ENCODE measurements at places on chromosomes 12 and 14.
A peak's percentile ranks its signal among the peaks of the same experiment; 100 is the strongest.

GRCh38 chr12:28132398-28132797 lies 57.9 kb upstream of the CCDC91 start:
- no peak for DNase-seq

DNA sequence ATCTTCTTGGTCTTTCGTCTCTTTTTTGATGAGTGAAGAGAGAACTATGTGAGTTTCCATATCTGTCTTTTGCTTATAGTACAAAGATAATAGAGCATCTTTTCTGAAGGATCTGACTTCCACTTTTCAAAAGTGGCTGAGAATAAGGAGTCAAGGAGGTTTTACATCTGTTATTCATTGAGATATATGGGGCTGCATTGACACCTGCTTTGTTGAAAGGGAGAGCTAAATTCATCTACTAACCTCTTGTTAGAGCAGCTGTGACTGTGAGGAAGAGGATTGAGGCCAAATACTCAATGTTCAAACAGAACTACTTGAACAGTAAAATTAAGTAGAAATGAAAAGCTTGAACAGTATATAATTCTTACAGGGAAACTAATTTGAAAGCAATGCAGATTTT lies 130.2 kb upstream of the ATP2B1 start:
- DNase-seq = no peak

- no peak for DNase-seq
Measured at GRCh38 chr14:103545219-103545914, 16.4 kb downstream of the TRMT61A start.

- no peak for DNase-seq
Measured at GRCh38 chr14:45467023-45467422, 214.0 kb upstream of the MIS18BP1 start.

GRCh38 chr14:91027561-91027960 lies 32.9 kb downstream of the RPS6KA5 start:
- no peak for DNase-seq

- no peak for DNase-seq
Measured at GRCh38 chr14:102973706-102974285, 51.3 kb downstream of the AMN start.

DNA sequence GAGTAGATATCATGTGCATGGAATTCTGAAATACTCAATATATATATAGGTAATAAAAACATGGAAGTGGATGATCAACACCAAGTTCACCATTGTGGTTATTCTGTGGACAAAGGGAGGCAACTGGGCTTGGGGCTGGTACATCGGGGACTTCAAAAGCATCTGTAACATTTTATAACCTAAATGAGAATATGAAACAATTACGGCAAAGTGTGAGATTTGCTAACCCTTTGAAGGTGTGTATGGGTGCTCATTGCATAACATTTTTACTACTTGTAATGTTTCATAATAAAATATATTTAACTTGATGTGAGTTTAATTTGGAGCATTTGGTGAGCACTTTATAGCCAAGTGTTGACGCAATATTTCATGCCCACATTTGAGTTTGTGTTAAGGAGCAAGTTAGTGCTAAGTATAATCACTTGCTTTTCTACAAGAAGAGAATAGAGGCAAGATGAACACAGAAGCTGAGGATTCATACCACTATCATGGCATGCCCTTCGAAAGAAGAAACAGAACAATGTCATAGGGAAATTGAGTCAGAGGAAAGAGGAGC lies 109.3 kb downstream of the NTN4 start:
- DNase-seq = no peak

DNA sequence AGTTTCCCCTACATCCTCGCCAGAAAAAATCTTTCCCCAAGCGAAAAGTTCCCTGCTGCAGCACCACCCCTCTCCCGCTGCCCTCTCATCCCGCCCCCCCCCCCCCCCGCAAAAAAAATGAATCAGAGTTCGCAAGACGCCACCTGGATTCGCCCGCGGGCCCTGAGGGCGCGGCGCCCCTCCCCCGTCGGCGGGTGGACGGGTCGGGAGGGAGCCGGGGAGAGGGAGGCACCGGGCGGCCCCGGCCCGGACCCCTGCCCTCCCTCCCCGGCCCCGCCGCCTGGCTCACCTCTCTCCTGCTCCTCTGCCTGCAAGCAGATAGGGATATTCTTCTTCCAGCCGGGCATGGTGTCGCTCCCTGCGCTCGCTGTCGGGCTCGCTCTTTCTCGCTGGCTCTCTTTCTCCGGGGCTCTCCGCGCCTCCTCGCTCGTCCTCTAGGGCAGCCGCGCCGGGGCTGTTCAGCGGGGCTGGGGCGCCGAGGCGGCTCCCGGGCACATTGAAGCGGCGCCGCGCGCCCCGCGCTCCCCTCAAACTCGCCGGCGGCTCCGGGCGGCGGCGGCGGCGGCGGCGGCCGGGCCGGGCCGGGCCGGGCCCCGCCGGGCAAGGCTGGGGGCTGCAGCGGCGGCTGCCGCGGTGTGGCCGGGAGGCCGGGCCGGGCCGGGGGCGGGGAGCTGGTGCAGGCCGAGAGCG lies 200.3 kb upstream of the CAND1 start:
- peak; percentile 69 for DNase-seq

DNA sequence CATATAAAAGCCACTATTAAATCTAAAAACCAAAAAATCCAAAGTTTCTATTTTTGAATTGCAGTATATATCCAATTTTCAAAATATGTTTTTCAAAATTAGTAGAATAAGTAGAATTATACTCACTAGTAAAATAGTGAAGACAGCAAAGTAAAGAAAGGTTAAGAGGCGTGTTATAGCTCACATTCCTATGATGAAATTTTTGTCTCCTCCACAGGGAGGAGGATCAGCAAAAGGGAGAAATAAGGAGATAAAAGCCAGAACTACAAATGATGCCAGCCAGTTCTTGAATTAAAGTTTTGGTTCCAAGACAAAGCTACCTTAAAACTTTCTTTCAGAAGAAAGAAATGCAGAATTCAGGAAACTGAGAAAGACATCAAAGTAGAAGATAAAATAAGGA lies 50.0 kb downstream of the C2CD5 start:
- no peak for DNase-seq

DNA sequence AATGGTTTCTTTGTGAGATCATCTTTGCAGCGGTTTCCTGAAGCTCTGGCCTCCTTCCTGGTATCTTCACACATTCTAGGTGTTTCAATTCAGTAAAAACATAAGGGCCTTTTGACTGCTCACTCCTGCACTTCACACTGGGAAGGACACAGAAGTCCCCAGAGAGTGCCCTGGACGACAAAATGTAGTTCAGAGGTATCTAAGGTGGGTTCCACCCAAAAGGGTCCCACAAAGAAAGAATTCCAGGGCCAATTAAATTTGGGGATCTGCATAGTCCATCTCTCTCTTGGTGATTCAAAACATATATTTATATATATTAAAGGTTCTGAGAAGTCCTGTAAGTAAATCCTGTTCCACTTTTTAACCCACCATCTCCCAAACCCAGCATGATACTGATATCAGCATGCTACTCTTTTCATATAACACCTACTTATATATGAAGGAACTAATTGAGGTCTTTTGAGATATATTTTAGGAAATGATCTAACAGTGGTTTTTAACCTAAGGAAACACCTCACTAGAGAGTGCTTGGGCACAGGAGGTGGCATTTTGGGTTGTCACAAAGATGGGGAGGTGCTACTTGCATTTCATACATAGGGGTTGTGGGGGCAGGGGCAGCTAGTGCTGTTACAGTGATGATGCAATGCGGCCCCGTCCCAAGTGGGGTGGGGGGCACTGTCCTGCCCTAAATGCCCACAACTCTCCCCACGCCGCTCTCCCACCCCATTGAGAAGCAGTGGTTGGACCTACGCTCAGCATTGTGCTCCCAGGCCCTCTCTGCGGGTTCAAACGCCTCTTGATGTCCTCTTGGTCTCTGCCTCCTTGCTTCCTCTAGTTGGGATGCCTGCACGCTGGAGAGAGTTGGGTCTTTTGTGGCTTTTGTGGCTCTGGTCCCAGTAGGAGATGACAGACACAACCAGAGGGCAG lies 109.4 kb downstream of the ARF6 start:
- no peak for DNase-seq

- peak; percentile 65 for DNase-seq
Measured at GRCh38 chr12:94795520-94795919, 145.2 kb upstream of the TMCC3 start.

GRCh38 chr14:72479461-72479931 lies 414.4 kb downstream of the DPF3 start:
- peak; percentile 43 for DNase-seq

DNA sequence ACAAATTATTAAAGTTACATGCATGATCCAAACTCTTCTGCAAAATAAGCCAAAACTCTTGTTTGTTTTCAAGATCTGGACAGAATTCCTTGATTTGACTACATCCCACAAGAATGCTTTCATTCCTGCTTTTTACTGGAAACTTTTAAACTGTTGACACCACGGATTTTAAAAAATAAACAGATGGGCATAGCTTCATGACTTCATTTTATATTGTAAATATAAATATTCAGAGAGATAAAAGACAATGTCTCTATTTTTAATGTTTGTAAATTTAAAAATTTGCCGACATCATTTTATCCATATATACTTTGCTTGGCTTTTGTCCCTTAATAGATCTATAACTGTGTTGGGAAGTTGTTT lies 134.3 kb upstream of the DCN start:
- no peak for DNase-seq

GRCh38 chr12:131092901-131093603 lies 139.3 kb downstream of the ADGRD1 start:
- peak; percentile 78 for DNase-seq

GRCh38 chr14:102798926-102799325 lies 21.7 kb downstream of the TRAF3 start:
- no peak for DNase-seq

- DNase-seq = peak; percentile 74
Measured at GRCh38 chr12:92144631-92145480, 790 bp downstream of the BTG1 start.

GRCh38 chr14:58749066-58749669 lies 111.4 kb downstream of the DACT1 start:
- DNase-seq = peak; percentile 83

DNA sequence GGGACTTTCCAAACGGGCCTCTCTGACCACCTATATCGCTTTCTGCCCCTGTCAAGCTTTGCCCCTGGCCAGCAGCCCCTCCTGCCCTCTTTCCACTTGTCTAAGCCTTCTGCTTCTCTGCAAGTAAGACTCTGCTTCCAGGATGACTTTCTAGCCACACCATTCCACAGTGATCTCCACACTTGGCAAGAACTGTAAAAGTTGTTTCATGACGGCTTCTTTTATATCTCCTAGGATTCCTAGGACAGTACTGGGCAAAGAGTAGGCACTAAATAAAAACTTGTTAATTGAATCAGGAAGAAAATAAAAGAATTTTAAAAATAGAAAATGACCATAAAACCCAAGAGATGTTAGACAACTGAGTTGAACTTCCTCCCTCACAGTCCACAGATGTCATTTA lies 1.8 kb upstream of the PTPN21 start:
- no peak for DNase-seq

- no peak for DNase-seq
Measured at GRCh38 chr12:111417784-111418593, 12.3 kb downstream of the SH2B3 start.

DNA sequence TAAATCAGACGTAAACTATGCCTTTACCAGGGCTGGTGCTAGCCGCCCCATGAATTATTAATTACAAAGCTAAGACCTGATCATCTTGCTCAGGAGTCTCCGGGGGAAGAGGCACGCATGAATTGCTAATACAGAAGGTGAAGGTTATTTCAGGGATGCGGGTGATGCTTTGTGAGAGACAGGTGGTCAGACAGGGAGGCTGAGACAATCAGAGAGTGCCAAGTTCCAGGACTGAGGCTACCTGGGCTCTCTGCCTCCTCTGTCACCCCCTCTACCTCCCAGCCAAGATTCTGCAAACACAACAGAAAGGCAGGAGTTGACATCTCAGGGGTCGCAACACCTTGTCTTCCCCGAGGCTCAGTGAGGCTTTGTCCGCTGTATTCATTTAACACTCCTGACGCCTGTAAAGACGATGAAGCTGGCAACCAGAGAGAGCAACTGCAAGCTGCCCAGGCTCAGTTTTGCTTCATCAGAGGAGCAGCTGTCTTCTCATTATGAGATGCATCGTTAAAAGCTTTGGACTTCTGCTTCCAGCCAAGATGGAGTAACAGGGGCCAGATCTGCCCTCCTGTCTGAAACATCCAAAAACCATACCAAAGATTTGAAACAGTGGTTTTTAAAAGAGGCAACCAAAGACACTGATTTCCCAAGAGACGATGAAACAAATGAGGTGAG lies 46.6 kb downstream of the PRIMA1 start:
- DNase-seq = no peak

- peak; percentile 48 for DNase-seq
Measured at GRCh38 chr14:104665657-104666522, 23.5 kb upstream of the INF2 start.

DNA sequence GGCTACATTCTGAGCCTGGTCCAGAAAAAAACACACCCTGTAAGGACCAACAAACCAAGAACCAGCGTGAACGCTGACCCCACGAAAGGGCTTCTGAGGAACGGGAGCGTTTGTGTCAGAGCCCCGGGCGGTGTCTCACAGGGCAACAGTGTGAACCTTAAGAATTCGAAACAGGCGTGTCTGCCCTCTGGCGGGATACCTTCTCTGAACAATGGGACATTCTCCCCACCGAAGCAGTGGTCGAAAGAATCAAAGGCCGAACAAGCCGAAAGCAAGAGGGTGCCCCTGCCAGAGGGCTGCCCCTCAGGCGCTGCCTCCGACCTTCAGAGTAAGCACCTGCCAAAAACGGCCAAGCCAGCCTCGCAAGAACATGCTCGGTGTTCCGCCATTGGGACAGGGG lies 7.9 kb downstream of the DACT1 start:
- DNase-seq = no peak

GRCh38 chr12:106960443-106960842 lies 4.7 kb downstream of the TMEM263 start:
- no peak for DNase-seq

DNA sequence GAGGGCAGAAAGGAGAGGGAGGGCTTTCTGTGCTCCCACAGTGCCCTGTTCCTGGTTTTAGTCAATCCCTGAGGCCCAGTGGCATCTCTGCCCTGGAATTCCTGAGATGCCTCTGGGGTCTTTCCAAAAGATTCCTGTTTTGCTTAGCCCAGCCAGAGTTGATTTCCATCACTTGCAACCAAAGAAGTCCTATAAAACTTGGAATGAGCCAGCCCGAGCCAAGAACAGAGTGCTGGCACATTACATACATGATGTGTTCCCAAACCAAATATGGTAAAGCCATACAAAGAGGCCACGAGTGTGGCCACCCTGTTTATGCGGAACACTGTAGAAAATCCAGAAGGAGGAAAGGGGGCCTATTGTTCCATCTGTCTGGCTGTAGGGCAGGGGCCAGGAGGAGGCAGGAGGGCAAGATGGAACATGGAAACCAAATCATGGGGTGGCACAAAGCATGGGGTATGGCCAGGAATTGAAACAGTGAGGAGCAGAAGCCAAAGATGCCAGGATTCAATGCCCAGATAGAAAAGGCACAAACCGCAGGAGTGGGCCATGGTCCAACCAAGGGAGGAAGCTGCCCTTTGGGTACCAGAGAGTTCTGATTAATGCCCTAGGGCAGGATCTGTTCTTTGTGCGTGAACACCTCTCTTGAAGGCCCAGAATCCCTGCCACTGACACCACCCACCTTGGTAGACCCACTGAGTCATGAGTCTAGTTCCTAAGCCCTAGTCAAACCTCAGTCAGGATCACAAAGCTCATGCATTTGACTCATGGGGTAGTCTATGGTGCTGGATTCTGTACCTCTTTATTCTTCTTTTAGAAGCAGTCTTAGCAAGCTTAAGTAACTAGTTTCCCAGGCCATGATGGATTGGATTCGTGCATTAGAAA lies 75.2 kb downstream of the LRRC74A start:
- DNase-seq = peak; percentile 43
